ENCODE measurements at places on chromosomes 7 and 10.

GRCh38 chr7:101537935-101538595, 91.0 kb downstream of the MYL10 start:
- no peak for DNase-seq

GRCh38 chr7:38842746-38843145, 66.2 kb downstream of the VPS41 start:
- no peak for DNase-seq

GRCh38 chr10:50362547-50363125, 111.3 kb upstream of the ASAH2 start:
- no peak for DNase-seq

DNA sequence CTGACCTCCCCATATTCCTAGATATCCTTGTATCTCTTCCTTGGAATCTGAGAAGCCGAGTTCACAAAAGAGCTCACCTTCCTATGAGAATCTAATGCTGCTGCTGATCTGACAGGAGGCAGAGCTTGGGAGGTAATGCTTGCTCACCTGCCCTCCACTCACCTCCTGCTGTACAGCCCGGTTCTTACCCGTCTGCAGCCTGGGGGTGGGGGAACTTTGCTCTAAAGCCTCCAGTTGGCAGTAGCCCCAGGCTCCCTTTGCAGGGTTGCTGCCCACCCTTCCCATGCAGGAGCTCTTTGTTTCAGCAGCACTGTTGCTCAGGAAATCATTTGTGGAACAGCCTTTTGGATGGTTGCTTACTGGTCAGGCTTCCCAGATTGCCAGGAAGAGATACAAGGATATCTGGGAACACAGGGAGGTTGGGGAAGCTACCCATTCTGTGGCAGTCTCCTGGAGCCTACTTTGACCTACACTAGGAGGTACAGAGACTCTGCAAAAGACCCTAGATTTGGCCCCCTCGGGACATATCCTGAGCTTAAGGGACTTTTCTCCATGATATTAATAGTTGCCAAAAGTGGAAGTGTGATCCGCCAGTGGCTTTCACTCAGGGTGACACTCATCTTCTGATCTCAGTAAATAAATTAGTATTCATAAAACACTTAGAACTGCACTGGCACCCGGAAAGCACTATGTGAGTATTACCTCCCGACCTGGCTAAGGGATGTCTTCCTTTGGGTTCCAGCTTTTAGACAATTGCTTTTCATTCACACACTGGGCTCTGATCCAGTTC, 363.7 kb upstream of the PODXL start:
- DNase-seq = no peak

- peak; percentile 46 for DNase-seq
Observed at GRCh38 chr10:3624367-3624766, 160.6 kb downstream of the KLF6 start.

- no peak for DNase-seq
Observed at GRCh38 chr10:35415505-35415904, 79.2 kb downstream of the CCNY start.

- DNase-seq = no peak
Observed at GRCh38 chr10:117444497-117445040, 69.3 kb upstream of the PDZD8 start.

GRCh38 chr10:5595994-5596471, 70.4 kb downstream of the ASB13 start:
- peak; percentile 58 for DNase-seq

DNA sequence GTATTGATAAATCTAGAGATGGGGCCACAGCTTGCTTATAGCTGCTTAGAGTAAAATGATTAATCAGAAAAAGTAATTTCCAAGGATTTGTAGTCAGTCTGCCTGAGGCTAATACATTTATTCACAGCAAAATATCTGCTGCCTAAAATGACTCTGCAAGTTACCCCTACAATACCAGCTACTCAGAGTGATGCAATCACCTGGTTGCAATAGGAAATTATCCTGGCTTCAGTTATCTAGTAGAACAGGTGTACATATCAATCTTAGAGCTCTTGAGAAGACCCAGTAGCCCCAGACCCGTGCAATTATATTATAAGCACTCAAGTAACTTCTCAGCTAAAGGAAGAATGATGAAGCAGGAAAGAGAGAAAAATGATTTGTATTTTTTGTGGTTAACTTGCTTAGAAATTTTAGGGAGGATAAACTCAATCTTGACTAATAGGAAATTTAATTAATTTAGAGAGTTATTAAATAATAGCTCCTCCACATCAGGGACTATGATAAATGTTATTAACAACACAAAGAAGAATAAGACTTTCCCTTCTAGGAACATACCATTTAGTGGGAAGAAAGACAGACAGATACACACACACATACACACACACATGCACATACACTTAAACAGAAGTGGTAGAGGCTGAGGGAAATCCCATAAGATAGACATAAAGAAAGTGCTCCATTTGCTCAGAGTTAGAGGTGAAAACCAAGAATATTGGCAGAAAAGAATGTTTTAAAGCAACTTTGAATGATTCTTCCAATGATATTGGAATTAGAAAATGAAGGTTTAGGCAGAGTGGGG, 140.4 kb upstream of the PRSS1 start:
- DNase-seq = no peak

GRCh38 chr7:28768577-28769147, 189.5 kb downstream of the TRIL start:
- peak; percentile 3 for DNase-seq

GRCh38 chr10:62617652-62618051, 186.9 kb upstream of the ADO start:
- no peak for DNase-seq

- no peak for DNase-seq
Observed at GRCh38 chr7:37356911-37357636, 91.6 kb downstream of the ELMO1 start.

DNA sequence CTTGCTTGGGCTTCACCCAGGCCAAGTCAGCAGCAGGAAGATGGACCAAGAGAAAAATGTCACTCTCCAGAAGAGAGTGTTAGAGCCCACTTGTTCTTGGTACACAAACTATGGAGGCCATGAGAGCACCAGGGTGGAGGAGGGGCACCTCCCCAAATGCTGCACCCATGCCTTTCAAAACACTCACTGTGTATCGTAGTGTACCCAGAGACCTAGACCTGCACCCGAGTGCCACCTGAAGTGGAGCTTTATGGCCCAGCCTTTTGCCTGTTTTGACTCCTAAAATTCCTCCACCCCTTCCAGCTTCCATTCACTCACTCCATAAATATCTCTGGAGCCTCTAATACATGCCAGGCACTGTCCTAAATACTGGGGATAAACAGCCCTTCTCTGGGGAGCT, 5.0 kb downstream of the SFTPD start:
- no peak for DNase-seq

DNA sequence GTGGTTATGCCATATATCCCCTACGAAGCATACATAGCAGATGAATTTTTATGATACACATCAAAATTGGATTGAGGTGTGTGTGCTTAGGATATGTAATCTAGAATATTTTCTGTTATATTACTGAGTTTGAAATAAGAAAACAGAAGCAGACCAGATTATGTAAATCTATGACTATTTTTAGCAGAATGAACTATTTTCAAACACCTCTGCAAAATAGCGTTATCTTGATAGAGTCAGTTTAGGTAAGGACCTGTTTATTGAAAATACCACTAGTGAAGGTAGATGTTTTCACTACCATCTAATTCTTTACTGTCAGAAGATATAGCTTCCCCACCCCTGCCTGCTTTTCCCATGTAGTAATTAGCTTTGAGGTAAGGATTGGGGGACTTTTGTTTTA, 9.1 kb downstream of the LANCL2 start:
- DNase-seq = no peak
